Upper lobe of left lung (tissue), 6 donors: ENCODE measurements at places on chromosomes 3 and 15. TPM values are rescaled to one million over a fixed set of nuclear protein-coding genes. Genes with fewer than 3 reads are reported as not detected.

- no peaks in the 10 kb centered on the region for H3K4me1 ChIP-seq
- no peaks in the 10 kb centered on the region for H3K27me3 ChIP-seq
- no peak overlapping the region for H3K27ac ChIP-seq
- H3K36me3 ChIP-seq, result peaks cover 65% of the 10 kb centered on the region
Measured at GRCh38 chr3:43349716-43350115, 63.4 kb downstream of the SNRK start.

DNA sequence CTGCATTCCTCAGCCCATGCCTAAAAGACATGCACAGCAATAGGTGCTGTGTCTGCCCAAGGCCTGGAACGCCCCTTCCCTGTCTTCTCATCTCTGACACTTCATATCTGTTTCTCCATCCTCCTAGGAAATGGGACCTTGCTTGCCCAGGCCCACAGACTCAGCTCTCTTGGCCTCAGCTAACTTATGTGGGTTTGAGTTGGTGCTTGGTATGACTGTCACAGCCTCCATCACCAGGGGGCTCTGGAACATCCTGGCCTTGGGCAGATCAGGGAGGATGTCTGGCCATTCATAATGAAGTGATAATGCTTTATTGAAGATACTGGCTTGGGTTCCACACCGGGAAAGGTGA is 156.7 kb upstream of the SMAD3 start:
- H3K27me3 ChIP-seq, result no peaks in the 10 kb centered on the region
- H3K27ac ChIP-seq, result no peak overlapping the region
- no peaks in the 10 kb centered on the region for H3K36me3 ChIP-seq
- no peak for DNase-seq
- no peak overlapping the region for H3K4me3 ChIP-seq

DNA sequence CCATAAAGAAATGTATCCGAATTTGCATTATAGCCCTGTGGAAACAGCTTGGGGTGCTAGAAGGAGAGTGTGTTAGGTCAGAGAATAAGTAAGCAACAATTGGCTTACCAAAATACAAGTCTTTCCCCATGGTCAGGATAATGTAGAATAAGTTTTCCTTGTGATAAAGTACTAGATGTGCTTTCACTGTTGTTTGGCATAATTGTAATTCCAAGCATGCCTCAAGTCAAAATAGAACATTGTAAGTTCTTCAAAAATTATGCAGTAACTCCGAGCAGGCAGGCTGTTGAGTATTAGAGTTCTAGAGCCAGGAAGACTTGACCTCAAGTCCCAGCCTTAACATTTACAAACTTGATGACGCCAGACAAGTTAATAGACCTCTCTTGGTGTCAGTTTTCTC is 242.0 kb downstream of the TUSC7 start:
- no peaks in the 10 kb centered on the region for H3K36me3 ChIP-seq
- no peaks in the 10 kb centered on the region for H3K27me3 ChIP-seq
- no peak overlapping the region for H3K27ac ChIP-seq
- no peak overlapping the region for H3K4me3 ChIP-seq
- H3K4me1 ChIP-seq, result no peaks in the 10 kb centered on the region

DNA sequence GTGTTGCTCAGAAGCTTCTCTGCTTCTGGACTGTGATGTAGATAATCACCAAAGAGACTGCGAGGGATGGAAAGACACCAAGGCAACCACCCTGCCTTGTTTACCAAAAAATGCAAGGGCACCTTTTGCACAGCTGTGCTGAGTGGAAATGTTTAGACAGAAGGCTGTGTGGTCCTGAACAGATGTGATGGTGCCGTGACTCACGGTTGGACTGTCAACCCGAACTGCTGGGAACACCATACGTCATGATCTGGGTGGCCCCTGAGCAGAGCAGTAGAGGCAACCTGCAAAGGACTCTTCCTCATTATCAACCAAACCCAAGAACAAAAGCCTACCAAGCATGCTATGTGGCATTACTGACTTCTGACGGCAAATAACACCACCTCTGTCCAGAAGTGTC is 61.3 kb upstream of the LPP start:
- H3K4me3 ChIP-seq, result no peak overlapping the region
- H3K27ac ChIP-seq, result no peak overlapping the region
- no peaks in the 10 kb centered on the region for H3K36me3 ChIP-seq
- no peak for DNase-seq
- no peaks in the 10 kb centered on the region for H3K4me1 ChIP-seq

DNA sequence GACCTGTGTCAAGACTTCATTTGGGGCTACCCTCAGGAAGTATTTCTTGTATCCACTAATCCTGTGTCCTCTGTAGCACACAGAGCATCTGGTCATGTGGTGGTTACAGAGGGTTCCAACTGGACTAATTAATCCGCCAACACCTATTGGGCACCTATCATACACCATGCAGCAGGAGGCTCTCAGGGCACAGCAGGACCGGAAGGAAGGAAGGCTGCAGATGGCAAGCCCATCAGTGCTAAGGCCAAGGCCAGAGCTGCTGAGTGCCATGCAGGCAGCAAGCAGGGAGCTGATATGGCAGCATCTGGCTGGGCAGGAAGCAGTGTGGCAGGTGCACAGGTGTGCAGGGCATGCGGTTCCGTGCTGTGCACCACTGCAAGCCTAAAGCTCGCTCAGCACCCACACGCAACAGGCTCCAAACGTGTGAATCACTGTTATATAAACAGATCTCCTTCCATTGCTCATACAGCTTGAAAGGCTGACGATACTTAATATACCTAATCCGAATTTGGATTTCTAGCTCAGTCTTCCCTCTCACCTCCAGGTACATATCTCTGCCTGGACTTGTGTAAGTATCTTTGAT is 64.4 kb upstream of the SNRPA1 start:
- H3K27ac ChIP-seq, result no peak overlapping the region
- no peak for DNase-seq
- no peak overlapping the region for H3K4me3 ChIP-seq
- no peaks in the 10 kb centered on the region for H3K27me3 ChIP-seq
- H3K36me3 ChIP-seq, result no peaks in the 10 kb centered on the region

The PP2D1 gene
- not detected for total RNA-seq

The HDC gene
- total RNA-seq, result 4.3 TPM
